ENCODE measurements at places on chromosomes 16 and 17. TPM values are rescaled to one million over a fixed set of nuclear protein-coding genes. Genes with fewer than 3 reads are reported as not detected.
A peak's percentile ranks its signal among the peaks of the same experiment; 100 is the strongest.

The SOCS3 gene
- 144 TPM for total RNA-seq

- no peak for DNase-seq
Observed at GRCh38 chr17:67390006-67390645, 13.0 kb downstream of the PITPNC1 start.

The CCL2 gene
- total RNA-seq: 219 TPM

The BRICD5 gene
- 9.9 TPM for total RNA-seq

The ATP1B2 gene
- 14.3 TPM for total RNA-seq

The STAC2 gene
- 0.49 TPM for total RNA-seq

DNA sequence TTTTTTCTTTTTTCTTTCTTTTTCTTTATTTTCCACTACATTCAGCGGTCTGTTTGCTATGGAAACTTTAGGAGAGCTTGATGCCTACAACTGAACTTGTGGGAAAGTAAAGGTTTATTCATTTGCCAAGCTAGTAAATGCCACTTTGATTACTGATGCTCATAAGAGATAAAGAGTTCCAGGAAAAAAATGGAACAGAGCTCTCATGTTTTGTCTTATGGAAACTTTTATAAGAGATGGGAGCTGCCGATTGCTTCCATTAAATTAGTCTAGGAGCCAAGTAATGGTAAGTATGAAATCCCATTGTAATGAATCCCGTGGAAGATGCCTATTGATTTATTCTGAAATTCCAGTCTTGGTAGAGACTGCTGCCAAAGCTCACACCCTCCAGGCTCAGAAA, 7.1 kb downstream of the ANKFN1 start:
- no peak for DNase-seq

DNA sequence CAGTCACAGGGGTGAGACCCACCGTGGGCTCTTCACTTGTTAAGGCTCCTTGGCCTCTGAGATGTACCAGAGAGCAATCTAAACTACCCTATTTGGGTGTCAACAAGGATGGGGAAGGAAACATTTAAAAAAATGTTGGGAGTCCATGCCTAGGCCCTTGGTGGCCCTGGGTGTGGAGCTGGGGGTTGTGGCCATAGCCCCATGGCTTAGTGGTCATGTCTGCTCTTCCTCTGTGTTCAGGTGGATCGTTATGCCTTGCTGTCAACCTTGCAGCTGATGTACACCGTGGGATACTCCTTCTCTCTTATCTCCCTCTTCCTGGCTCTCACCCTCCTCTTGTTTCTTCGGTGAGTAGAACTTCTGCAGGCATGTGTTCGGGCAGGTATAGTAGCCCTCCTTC, 28.5 kb downstream of the GLP2R start:
- DNase-seq: no peak

GRCh38 chr16:59324462-59324861, 590.3 kb upstream of the GOT2 start:
- DNase-seq: no peak

The CHST6 gene
- 0.58 TPM for total RNA-seq

DNA sequence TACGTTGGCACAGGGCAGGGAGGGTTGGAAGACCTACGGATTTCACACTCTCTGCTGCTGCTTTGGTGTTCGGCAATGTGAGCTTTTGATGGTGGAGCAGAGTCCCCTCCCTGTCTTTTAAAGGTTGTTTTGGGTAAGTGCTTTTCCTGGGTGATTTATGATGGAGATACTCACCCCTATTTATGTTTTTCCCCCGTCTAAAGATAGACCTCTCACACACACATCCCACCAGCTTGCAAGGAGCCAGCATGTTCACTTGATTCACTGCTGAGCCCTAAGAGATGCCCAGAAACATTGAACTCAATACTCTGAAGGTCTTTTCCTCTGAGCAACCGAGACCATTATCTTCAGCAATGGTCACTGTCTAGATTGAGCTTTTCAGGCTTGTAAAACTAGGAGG, 8.3 kb downstream of the RBFOX1 start:
- DNase-seq: no peak

GRCh38 chr16:30060346-30060745, 5.2 kb upstream of the ALDOA start:
- DNase-seq: no peak

- DNase-seq: no peak
Observed at GRCh38 chr16:1174477-1175357, 21.8 kb downstream of the CACNA1H start.

DNA sequence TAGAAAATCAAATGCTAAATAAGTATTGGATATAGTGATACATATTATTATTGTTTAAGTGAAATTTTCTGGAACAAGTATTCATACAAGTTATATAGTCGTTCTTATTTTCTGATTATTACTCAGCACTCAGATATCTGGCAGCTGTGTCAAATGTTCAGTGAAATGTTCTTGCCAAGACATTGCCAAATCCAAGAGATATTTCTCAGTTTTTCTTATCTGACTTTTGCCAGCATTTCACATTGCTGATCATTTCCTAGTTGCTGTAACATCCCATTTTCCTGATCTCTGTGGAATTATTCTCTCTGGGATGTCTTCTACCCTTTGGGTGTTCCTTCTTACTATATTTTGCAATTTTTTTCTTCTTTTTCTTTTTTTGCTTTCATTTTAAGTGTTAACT, 262.3 kb downstream of the KIF2B start:
- no peak for DNase-seq

DNA sequence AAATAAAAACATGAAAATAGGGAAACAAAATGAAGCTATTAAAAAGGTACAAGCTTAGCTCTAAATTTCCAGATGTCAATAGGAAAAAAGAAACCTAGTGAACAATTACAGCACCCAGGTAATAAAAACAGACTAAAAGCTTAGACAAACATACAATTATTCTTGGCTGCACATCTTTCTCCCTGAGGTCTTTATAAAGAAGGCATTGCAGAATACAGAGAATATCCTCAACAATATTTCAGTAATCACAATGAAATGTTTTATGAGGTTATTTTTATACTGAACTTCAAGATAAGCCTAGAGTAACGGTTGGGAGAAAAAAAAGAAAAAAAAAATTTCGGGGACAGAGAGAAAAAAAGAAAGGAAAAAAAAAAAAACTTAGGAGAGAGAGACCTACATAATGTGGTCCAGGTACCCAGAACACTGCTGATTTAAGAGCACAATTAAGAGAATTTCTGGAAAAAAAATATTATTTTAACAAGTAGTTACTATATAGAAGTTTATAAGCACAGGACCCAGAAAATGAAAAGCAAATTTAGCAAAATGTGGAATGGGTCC, 26.5 kb downstream of the KANSL1 start:
- no peak for DNase-seq

DNA sequence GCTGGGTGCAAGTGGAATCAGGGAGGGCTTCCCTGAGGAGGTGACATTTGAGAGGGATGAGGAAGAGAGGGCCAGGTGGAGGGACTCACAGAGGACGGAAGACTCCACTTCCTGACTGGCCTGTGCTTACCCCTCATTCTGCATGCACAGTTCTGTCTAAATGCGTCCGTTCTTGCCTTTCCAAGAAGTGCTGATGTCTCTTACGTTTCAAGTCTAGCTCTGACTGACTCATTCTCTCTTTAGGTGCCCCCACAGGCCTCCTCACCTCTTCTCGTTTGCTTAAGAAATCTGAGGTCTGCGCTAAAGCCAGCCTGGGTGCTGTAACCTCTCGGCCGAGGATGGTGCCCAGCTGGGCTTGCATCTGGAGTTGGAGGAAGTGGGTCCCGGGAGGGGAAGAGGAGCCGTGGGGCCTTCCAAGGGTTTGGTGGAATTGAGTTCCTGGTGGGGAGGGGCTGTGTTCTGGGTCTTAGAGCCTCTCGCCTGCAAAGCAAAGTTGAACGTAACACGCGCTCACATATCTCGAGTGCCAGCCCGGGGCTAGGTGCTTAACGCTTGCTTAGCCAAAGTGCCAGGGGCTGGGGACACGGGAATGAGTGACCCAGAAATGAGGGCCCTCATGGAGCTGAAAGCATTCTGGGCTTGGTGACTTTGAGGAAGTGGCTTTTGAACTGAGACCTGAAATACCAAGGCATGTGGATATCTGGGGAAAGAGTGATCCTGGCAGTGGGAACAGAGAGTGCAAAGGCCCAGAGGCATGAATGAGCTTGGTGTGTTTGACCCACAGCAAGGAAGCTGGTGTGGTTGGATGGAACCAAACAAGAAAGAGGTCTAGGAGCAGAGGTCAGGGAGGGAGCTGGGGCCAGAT, 4.8 kb downstream of the IL4R start:
- DNase-seq: peak; percentile 69

The CHRNE gene
- total RNA-seq: 2.3 TPM

GRCh38 chr16:31537362-31538242, 9.9 kb downstream of the AHSP start:
- DNase-seq: no peak

DNA sequence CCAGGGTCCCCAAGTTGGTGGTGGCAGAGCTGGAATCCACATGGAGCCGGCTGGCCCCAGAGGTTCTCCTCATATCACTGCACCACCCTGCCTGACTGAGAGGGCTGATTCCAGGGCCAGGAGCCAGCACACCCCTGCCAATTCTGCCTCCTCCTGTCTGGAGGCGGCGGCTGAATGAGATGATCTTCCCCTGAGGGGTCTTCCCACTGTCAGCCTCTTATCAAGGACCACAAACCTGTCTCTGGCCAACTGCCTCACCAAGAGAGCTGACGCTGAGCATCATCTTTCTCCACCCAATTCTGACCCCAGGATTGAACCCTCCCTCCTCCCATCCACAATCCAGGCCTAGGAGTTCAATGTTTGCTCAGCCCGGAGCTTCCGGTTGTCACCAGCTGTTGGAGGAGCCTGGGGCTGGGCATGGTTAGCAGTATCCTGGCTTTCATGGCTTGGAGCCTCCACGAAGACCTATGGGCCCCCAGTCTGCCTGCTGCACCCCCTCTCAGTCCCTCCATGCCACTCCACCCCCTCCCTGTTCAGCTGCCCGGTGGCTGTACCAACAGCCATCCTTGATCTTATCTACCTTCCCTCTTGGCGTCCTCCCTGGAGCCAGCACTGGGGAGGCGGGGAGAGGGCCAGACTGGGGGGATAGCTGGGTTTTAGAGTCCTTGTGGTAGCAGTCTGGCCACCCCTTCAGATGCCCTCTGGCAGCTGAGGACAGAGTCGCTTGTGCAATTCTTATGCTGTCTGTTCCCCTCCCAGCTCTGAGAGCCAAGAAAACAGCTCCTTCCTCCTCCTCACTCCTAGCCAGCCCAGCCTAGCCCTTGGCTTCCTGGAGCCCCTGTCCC, 25.6 kb downstream of the ABCC3 start:
- no peak for DNase-seq

DNA sequence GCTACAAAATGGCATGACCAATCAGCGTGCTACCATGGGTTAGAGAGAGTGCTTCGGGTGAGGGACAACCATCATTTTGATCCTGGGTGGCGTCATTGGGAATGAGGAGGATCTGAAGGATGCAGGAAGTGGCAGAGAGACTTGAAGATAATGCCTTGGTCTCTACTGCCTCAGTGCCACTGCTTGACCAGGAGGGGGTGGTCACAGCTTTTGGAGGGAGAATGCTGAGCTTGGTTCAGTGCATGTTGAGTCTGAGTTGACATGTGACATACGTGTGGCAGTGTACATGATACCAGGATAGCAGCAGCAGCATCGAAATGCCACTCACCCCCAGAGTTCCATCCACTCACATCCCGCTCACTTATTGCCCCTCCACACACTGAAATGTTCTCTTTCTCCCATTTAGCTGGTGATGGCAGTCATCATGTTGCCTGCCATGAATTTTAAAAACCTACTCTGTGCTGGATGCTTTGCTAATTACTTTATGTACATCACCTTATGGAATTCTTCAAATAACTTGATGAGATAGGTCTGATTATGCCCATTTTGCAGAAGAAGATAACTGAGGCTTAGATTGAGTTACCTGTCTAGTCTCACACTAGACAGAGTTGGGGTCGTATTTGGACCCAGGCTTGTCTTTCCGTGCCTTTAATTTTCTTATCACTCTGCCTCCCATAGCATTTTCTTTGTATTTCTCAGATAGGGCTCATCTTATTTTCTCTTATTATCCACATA, 36.7 kb downstream of the ARSG start:
- no peak for DNase-seq

DNA sequence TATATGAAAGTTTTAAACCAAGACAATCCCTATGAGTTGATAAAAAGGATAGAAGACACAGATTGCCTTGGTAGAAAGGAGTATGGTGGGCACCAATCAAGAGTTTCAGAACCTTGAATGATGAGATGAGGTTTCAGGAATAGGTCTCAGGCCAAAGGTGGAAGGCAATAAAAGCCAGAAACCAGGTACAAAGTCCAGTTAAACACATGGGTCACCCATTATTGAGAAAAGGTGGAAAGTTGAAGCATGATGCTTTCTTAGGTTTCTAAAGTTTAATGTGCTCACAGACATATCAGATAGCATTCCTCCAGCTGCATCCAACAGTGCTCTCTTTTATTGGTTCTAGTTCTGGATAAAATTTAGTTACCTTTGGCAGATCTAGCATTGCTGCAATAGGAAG, 950.8 kb upstream of the SOX9 start:
- DNase-seq: no peak

GRCh38 chr17:5702951-5703510, 118.7 kb upstream of the NLRP1 start:
- no peak for DNase-seq

DNA sequence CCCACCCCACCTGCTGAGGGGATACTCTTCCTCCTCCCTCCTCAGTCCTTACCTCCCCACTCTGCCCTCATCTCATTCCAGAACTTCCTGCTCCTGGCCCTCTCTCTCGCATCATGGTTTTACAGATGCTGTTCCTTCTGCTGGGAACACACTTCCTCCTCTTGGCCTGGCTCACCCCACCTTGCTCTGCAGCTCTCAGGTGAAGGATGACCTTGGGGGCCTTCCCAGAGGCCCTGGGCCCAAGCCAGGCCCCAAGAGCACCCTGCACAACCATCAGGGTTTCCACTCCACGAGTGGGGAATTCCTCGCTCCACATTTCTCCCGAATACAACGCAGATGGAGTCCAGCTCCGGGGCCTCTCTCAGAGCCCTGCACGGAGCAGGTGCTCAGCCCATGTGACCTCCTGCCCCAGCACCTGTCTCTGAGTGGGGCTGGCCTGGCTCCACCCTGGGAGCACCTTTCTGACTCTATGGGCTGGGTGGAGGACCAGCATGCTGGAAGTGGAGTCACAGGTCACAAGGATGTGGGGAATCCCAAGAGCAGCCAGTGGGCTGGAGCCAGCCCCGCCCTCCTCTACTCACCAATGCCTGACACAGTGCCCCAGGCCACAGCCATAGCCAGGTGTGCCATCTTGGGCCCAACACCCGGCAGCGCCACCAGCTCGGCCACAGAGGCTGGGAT, 4.5 kb downstream of the NTHL1 start:
- no peak for DNase-seq

GRCh38 chr16:80654094-80654862, 113.5 kb downstream of the DYNLRB2 start:
- DNase-seq: no peak

GRCh38 chr16:20799599-20799998, 6.7 kb downstream of the ERI2 start:
- DNase-seq: no peak

The KIF2B gene
- not detected for total RNA-seq

- no peak for DNase-seq
Observed at GRCh38 chr17:78589031-78589675, 12.0 kb upstream of the DNAH17 start.

The FZD2 gene
- 22.9 TPM for total RNA-seq

DNA sequence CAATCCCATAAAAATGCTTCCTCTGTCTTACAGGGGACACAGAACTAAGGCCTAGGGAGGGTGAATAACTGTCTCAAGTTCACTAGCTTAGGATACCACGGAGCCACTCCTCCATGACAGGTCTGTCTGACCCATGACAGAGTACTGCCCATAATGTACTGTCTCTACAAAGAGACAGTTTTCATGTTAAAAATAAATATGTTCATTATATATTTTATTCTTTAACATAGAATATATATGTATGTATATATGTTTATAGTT, 28.3 kb upstream of the DYNLRB2 start:
- no peak for DNase-seq

GRCh38 chr17:22202702-22203101, 510.4 kb downstream of the KCNJ18 start:
- DNase-seq: no peak

The IRX5 gene
- total RNA-seq: 0.13 TPM

Data from sciatic nerve (tissue), 2 donors.